ENCODE measurements at places on chromosomes 5 and 9.

DNA sequence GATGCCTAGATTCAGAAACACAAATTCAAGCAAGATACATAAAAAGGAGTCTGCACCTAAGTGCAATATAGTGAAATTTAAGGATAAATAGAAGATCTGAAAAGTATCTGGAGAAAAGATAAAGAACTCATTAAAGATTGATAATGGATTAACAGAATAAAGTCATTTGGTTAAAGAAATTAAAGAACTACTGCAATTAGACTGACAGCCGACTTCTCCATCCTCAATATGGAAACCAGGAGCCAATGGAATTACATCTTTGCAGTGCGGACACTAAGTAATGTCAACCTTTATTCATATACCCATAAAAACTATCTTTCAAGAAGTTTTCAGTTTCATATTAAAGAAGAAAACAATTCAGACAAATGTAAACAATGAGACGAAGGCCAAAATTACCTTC is 81.0 kb downstream of the MRPL36 start:
- no peak for DNase-seq

- DNase-seq = peak; percentile 71
Measured at GRCh38 chr5:139690064-139690802, 42.1 kb downstream of the CXXC5 start.

DNA sequence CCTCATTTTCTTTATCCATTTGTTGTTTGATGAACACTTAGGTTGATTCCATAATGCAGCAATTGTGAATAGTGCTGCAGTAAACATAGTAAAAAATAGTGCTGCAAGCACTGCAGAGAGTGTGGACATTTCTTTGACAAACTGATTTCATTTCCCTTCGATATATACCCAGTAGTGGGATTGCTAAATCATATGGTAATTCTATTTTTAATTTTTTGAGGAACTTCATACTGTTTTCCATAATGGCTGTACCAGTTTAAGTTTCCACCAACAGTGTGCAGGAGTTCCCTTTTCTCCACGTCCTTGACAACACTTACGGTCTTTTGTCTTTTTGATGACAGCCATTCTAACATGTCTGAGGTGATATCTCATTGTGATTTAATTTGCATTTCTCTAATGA is 138.2 kb upstream of the PLPPR1 start:
- no peak for DNase-seq

DNA sequence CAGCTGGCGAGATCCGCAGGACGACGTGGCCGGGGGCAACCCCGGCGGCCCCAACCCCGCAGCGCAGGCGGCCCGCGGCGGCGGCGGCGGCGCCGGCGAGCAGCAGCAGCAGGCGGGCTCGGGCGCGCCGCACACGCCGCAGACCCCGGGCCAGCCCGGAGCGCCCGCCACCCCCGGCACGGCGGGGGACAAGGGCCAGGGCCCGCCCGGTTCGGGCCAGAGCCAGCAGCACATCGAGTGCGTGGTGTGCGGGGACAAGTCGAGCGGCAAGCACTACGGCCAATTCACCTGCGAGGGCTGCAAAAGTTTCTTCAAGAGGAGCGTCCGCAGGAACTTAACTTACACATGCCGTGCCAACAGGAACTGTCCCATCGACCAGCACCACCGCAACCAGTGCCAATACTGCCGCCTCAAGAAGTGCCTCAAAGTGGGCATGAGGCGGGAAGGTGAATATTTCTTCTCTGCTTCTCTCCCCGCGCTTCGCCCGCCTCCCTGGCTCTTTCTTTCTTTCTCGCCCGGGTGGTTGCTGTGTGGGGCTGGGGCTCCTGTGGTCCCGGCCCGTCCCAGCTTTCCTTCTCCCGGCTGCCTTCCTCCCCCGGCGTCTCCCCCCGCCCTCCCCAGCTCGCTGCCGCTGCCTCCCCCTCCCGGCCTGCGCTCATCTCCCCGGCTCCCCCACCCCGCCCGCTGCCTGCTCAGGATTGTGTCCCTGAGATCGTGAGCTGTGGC is 2.2 kb downstream of the NR2F1 start:
- no peak for DNase-seq

GRCh38 chr5:103929338-103930013 is 366.9 kb upstream of the NUDT12 start:
- DNase-seq = no peak

- DNase-seq = no peak
Measured at GRCh38 chr9:71268871-71269635, 147.6 kb upstream of the TRPM3 start.

DNA sequence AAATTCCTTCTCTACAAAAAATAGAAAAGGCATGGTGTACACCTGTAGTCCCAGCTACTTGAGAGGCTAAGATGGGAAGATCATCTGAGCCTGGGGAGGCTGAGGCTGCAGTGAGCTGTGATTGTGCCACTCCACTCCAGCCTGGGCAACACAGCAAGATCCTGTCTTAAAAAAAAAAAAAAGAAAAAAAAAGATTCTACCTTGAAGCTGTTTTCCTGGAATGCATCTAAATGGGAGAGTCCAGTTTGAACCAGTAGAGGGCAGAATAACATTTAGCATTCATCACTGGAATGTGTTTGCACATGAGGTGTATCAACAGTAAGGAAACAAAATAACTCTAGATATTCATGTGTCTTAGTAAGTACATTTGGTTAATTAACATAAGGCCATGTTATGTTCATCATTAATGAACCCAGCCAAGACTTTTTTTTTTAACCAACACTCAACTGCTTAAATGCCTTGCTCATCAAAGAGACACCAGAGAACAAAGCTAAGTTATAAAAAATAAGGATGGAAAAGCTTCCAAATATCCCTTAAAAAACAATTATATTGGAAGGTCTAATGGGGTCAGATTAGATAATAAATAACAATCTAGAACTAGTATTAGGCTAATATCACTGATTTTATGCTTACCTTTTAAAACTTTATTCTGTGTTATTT is 16.1 kb downstream of the IFNE start:
- DNase-seq = no peak

GRCh38 chr5:16807547-16807864 is 128.6 kb downstream of the MYO10 start:
- DNase-seq = no peak

DNA sequence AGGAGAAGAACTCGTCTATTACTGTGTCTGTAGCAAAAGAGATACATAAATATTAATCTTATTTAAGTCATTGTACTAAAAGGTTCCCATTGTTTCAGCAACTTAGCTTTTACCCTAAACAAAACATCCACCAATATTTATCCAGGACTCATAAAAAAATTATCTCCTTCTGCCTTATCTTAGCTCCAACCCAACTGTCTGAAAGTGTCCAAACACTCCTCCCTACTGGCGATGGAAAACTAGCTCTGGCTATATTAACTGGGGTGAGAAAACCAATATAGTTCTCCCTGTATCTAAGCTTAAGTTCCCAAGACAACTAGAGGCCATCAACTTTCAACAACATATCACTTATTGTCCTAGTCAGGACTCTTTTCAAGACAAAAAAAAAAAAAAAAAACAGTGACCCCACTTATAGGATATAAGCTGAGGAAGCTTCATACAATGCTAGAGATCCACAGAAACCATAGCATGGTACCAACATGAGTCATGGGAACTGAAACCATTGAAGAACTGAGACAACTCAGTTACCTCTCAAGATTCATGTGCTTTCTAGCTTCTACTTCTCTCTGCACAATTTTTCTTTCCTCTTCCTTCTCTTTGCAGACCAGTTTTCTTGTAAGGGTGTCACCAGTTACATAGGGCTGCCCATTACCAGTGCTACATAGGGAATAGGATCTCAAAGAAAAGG is 150.7 kb upstream of the RASA1 start:
- no peak for DNase-seq

DNA sequence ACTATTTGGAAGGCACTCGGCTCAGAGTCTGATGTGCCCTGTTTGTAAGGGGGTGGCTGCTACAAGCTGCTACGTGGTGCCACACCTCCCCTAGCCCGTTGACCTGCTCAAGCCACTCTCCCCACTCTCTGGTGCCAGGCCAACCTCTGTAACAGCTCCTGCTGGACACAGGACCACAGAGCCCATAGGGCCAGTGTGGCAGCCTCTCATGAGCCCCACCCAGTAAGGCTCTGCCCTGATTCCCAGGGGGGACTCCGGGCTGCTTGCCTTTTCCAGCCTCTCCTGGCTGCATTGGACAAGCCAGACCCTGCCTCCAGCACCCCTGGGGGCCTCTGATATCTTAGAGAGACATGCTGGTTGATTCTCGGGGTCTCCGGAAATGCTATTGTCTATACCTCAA is 53.3 kb upstream of the ANGPTL2 start:
- no peak for DNase-seq

DNA sequence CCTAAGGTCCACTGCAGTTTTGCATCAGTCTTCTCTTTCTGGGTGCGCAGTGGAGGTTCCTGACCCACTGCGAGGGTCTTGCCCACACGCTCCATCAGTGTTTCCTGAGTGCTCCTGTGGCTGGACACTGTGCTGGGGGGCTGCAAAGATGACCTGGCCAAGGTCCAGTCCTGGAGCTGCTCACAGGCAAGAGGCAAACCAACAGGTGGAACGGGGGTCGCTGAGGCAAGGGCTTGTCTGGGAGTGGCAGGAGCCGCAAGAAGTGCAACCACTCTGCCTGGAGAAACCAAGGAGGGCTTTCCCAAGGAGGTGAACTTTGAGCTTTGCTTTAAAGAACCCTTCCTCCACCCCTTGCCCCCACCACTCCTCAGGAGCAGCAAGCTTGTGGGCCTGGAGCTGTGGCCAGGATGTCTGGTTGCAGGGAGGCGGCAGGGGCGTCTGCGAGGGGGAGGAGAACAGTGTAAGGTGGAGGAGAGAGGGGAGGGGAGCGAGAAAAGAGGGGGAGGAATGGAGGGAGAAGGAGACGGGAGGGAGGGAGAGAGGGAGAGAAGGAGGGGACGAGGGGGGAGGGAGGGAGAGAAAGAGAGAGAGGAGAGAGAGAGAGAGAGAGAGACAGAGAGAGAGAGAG is 444 bp upstream of the CPLX2 start:
- no peak for DNase-seq

- DNase-seq = no peak
Measured at GRCh38 chr9:134304690-134305089, 21.6 kb upstream of the RXRA start.

DNA sequence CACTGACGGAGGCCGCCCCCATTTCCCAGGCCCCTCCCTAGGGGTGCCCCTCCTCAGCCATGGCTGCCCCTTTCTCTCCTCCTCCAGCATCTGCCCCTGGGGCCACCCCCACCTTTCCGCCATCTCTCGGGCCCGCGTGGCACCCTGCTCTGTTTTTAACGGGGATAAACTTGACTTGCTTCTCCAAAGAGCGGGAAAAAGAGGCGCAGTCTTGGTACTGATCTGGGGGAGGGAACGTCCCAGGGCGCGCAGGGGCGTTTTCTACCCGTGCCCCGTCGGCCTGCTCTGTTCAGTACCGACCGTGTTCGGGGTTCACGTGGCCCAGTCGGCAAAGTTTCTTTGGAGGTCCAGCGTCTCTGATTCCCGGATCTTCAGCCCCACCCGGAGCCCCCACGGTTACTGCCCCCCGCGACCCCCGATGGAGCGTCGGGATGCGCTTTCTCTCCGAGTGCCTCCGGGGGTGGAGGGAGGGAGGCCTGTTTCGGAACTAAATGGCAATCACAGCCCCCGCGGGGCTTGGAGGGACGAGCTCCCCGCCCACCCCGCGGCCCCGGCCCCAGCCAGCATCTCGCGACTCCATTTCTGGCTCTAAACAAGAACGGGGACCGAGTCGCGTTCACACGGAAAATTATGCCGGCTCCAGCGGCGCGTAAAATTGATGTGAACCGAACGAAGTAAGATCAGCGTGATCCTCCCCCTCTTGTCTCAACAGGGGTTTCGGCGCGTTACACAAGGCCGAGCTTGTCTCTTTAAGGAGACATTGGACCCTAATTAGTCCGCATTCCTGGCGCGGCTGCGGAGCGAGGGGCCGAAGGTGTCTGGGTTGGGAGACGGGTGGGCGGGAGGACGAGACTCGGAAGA is 1.1 kb upstream of the TLE4 start:
- DNase-seq = no peak

GRCh38 chr5:35771839-35772238 is 84.9 kb upstream of the IL7R start:
- DNase-seq = no peak

Measured in hematopoietic multipotent progenitor cell treated with erythropoietin and hydrocortisone succinate and interleukin-3 and kit ligand, for 17 days (in vitro differentiated cells).